Activated CD8-positive, alpha-beta memory T cell treated with anti-CD3 and anti-CD28 coated beads for 48 hours (primary cell): ENCODE measurements at places on chromosomes 3 and 15.

DNA sequence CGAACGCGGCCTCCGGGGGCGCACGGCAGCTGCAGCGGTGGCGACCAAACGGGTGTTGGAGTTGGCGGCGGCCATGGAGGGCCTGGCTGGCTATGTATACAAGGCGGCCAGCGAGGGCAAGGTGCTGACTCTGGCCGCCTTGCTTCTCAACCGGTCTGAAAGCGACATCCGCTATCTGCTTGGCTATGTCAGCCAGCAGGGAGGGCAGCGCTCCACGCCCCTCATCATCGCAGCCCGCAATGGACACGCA lies 725 bp downstream of the FEM1B start:
- no peak for DNase-seq

DNA sequence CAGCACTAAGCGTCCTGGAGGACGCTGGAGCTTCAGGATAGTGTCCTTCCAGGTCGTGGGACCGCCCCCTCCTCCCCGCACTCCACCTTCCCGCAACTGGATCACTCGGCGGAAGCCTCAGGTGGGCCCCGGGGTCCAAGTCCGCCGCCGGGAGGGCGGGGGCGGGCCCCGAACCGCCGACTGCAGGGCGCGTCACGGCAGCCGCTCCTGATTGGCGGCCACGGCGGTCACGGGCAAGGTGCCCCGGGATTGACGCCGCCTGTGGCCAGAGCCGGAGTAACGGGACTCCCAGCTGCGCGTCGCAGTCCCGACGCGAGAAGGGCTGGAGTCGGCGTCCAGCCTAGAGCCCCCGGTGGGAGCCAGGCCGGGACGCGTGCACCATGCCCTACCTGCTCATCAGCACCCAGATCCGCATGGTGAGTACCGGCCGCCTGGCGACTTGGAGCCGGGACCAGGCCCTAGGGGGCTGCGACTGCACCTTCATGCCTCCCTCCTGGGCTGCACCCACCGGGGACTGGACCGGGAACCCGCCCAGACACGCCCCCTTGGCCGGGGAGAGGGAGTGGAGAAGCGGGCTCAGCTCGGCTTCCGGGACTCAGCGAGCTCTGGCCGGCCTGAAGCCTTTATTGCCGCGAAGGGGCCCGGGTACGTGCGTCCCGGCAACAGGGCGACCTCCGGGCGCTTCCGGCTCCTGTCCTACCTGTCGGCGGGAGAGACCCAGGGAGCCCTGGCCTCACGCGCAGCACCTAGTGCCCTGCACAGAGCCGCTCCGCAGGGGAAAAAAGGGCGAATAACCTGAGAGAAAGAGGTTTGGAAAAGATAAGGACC lies at the start of gene GCHFR:
TSS of gene GCHFR (plus strand) at position 268 of the 828 bp plus-strand sequence. CDS start at position 381, 113 bp downstream.
- peak; percentile 45 for DNase-seq

DNA sequence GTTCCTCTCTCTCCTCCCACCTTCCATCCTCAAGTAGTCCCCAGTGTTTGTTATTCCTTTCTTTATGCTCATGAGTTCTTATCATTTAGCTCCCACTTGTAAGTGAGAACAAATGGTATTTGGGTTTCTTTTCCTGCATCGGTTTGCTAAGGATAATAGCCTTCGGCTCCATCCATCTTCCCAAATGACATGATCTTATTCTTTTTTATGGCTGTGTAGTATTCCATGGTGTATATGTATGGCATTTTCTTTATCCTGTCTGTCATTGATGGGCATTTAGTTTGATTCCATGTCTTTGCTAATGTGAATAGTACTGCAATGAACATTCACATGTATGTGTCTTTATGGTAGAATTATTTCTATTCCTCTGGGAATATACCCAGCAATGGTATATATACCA lies 62.4 kb upstream of the CFAP161 start:
- DNase-seq, result no peak

- DNase-seq, result peak; percentile 20
Observed at GRCh38 chr15:59138243-59138642, 33.3 kb downstream of the CCNB2 start.

DNA sequence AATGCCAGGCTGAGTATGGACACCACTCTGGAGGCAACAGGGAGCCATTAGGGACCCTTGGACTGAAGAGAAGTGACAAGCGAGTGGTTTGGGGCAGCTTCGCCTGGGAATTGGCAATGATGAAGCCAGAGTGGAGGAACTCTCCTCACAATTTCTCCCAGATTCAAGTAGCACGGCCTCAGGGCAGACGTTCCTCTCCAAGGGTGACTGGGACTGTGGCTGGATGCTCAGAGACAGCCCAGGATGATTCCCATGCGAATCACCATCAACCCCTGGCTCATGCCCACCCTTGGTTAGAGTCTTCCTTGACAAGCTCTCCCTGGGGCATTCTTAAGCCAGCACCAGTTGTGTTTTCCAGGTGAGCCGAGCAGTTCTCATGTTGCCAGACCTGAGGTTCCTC lies 16.3 kb upstream of the DOCK3 start:
- no peak for DNase-seq
